ENCODE measurements at places on chromosomes 16 and 17.

DNA sequence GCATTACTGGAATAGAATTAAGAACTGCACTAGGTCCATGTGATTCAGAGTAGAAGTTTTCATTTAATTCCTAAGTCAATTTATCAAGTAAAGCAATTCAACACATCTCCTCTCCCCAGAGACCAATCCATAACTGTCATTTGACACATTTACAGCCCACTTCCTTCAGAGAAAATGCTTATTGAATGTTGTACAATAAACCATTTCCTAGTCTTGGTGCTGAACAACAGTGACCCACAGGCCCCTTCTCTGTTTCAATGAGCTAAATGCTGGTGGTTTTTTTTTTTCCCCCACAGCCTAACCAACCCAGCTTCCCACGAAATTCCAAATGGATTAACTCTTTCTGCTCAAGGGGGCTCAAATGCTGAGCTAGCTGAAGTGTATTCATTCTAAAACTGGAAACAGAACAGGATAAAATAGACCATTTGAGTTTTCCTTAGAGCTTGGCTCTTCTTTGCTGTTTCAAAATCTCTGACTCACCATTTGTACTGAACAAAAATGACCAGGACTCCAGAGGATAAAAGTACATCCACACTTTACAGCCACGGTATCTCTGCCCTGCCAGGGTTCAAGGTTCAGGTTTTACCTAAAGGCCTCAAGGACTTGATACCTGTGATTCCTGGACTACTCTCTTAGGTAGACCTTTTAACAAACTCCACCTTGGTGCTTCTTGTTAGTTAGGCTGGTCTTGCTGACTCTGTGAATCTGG lies 62.3 kb downstream of the TMEM100 start:
- DNase-seq: peak; percentile 45

DNA sequence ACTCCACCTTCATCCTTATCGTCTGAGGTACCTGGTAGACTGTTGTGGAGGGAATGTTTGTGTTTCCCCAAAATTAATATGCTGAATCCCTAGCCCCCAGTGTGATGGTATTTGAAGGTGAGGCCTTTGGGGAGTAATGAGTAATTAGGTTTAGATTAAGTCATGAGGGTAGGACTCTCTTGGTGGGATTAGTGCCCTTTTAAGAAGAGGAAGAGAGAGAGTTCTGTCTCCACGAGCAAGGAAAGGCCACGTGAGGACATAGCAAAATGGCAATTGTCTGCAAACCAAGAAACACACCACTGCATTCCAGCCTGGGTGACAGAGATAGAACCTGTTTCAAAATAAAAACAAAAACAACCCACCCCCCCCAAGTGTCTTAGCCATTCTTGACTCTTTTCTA lies 21.0 kb upstream of the DDX52 start:
- DNase-seq: peak; percentile 13

- DNase-seq: no peak
Observed at GRCh38 chr17:63445065-63445464, 1.0 kb downstream of the CYB561 start.

DNA sequence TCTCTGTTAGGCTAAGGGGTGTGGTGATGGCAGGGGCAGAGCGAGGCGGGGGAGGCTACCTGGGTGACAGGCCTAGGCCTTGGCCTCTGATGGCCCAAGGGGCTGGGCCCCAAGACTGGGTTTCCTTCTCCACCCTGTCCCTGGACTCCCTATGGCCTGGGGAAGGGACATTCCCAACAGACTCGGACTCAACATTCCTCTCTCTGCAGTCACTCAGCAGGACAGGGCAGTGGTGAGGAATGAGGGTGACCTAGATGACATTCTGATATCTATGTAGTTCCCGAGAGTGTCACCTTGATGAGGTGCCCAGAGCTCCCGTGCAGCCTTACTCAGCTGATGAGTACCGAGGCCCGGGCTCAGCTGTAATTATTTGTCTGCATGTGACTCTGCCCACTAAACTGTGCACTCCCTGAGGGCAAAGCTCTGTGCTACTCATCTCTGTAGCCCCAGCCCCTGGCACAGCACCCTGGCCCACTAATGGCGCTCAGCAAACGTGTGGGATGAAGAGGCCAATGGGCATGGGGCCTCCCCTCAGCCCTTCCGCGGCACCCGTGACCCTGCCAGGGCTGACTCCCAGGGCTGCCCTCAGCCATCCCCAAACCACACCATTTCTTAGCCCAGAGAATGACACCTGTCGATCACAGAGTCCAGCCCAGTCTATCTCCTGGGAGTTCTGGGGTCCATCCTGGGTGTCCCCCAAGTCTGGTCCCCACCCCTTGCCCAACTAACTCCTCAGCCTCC lies 2.2 kb downstream of the PLCD3 start:
- DNase-seq: no peak

DNA sequence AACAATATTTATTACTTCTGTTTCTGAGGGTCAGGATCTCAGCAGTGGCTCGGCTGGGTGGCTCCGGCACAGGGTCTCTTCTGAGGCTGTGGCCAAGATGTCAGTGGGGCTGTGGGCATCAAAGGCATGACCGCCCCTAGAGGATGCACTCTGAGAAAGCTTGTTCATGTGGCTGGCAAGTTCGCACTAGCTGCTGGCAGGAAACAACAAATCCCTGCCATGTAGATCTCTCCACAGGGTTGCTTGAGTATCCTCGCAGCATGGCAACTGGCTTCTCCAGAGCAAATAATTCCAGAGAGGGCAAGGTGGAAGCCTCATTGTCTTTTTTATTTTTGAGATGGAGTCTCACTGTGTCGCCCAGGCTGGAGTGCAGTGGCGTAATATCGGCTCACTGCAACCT lies 12.5 kb downstream of the KCTD13 start:
- DNase-seq: no peak

DNA sequence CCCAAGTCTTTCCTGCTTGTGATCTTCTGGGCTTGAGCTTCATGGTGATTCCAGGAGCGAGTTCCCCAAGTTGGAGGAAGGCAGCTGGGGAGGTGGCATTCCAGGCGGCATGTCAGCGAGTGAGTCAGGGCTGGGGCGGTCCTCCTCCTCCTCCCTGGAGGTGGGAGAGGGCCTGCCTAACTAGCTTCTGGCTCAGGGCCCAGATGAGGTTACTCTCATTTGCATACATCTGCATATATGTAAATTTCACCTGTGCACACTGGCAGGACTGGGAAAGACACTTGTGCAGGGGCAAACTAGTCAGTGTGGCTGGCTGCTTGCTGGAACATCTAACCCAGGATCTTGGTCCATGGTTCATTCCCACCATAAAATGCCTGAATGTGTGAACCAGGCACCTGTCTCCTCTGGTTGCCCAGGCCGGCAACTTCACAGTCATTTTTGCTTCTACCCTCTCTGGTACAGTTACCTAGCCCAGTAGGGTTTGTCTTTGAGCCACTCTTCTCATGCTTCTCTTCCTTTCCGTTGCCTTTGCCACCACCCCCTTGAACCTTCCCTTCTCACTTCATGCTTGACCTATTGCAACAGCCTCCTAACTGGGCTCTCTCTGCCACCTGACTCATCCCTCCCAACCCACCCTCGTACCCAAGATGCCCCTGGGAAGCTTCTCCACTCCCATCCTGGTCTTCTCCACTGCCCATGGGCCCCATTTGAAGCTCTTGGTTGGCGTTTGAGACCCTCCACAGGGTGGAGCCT lies 9.6 kb upstream of the DLX4 start:
- peak; percentile 19 for DNase-seq

GRCh38 chr17:71441098-71441497 lies 679.7 kb upstream of the SOX9 start:
- DNase-seq: peak; percentile 16

- no peak for DNase-seq
Observed at GRCh38 chr17:31594416-31594815, 202.9 kb downstream of the RAB11FIP4 start.

GRCh38 chr16:8890549-8890921 lies 8.4 kb downstream of the LITAFD start:
- no peak for DNase-seq

DNA sequence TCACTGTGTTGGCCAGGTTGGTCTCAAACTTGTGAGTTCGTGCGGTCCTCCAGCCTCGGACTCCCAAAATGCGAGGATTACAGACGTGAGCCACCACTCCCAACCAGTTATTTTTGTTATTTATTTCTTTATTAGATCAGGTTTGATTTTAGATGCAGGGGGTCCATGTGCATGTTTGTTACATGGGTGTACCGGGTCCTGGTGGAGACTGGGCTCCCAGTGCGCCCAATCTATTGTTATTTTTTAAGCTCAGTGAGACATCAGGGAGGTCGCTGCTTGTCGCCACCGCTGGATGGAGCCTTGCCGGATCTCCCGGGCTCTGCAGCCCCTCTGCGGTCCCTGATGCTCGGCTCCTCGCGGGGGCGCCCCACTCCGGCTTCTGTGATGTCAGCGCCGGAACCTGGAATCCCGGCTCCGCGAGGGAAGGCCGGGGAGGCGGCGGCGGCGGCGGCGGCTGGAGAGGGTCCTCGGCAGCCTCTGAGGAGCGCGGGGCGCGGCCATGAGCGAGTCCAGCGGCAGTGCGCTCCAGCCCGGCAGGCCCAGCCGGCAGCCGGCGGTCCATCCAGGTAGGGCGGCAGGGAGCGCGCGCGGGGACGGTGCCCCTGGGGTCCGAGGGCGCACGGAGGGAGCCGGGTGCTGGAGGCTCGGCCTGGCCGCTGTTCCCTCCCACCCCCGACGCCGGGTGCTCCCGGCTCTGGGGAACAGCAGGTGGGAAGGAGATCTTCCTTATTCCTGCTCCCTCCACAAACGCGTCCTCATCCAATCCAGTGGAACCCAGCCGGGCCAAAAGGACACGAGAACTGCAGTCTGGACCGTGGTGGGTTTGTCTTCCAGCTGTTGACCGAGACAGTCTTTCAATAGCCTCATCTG lies at the start of gene TMC7:
Gene TMC7, plus strand, starts transcription at position 370 of the 870 bp plus-strand sequence. Its CDS starts 130 bp downstream, at position 500.
- DNase-seq: peak; percentile 38

- peak; percentile 61 for DNase-seq
Observed at GRCh38 chr16:75621170-75621477, 2.0 kb downstream of the ADAT1 start.

GRCh38 chr17:55776271-55776670 lies 25.4 kb downstream of the PCTP start:
- DNase-seq: no peak

DNA sequence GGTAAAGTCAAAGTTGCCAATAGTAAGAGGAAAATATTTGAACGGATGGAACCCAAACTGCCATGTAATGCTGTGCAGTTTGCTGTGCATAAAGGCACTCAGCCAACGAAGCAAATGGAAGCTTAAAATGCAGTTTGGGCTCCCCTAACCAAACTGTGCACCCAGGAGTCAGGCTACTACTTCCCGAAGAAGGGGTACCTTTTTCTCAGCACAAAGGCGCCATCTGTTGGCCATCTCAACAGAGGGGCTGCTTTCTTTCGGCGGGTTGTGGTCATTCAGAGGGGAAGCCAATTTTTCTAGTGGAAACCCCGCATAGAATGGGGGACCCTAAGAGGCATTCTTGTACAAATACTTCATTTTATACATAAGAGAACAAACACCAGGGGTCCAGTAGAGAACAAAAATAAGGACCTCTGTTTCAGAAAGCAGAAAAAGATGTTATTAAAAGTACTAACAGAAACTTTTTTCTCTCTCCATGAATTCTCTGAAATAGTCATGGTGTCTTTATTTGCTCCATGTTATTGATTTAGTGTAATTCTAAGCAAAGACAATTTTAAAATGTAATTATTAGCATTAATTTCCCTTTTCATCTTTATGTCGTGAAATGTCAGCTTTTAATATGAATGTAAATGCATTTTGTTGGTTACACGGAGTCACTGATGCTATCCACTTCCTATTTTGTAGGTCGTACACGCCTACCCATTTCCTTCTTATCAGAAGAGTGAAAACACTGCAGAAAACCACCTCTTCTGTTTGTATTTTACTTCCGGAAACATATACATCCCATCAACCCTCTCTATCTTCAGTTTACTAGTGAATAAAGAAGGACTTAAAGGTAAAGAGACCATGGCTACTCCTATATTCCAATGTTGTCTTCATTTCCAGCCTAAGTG lies 453.3 kb downstream of the KCNJ2 start:
- DNase-seq: peak; percentile 41

GRCh38 chr17:77107506-77108433 lies 33.0 kb upstream of the SEC14L1 start:
- DNase-seq: peak; percentile 4

- no peak for DNase-seq
Observed at GRCh38 chr17:28667870-28668269, 5.9 kb downstream of the SUPT6H start.

DNA sequence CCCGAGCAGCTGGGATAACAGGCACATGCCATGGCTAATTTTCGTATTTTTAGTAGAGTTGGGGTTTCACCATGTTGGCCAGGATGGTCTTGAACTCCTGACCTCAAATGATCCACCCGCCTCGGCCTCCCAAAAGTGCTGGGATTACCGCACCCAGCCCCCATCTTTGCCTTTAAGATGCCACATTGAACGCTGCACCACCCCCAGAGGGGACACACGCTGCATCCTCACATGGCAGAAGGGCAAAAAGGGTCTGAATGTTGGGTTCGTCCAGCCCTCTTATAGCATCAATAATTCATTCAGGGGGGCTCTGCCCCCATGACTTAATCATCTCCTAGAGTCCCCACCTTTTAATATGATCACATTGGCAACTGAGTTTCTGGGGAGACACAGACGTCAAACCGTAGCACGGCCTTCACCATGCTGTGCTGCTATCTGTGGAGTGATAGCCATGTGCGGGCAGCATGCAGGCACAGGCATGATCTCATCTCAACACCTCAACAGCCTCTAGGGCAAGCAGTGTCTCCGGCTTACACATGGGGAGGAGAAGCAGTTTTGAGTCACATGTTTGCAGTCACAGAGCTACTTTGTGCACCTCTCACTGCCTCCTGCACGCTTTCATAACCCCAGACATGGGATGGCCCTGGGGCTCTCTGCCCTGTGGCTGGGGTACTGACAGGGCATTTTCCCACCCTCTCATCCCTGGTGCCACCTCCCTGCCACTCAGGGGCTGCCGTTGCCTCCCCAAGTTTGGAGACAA lies 30.0 kb downstream of the IL21R start:
- no peak for DNase-seq

- no peak for DNase-seq
Observed at GRCh38 chr17:7003745-7004144, 7.9 kb downstream of the ALOX12 start.

GRCh38 chr17:33192951-33193911 lies 99.9 kb downstream of the ASIC2 start:
- DNase-seq: no peak
